ENCODE measurements at places on chromosomes 13 and 19.

DNA sequence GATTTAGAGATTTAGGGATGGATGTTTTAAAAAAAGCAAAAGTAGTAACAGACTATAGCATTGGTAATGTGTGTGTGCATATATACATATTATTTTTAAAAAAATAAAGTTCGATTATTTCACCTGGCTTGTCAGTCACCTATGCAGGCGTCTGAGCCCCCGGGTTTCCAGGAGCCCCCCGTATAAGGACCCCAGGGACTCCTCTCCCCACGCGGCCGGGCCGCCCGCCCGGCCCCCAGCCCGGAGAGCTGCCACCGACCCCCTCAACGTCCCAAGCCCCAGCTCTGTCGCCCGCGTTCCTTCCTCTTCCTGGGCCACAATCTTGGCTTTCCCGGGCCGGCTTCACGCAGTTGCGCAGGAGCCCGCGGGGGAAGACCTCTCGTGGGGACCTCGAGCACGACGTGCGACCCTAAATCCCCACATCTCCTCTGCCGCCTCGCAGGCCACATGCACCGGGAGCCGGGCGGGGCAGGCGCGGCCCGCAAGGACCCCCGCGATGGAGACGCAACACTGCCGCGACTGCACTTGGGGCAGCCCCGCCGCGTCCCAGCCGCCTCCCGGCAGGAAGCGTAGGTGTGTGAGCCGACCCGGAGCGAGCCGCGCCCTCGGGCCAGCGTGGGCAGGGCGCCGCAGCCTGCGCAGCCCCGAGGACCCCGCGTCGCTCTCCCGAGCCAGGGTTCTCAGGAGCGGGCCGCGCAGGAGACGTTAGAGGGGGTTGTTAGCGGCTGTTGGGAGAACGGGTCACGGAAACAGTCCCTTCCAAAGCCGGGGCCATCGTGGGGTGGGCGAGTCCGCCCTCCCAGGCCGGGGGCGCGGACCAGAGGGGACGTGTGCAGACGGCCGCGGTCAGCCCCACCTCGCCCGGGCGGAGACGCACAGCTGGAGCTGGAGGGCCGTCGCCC, 840 bp upstream of the CCNA1 start:
- DNase-seq = no peak

- DNase-seq = no peak
Measured at GRCh38 chr19:34274827-34275625, 20.7 kb downstream of the GARRE1 start.

GRCh38 chr13:88541994-88542393, 870.8 kb downstream of the SLITRK5 start:
- DNase-seq = no peak

- no peak for DNase-seq
Measured at GRCh38 chr19:35911790-35912189, 3.7 kb upstream of the TYROBP start.

GRCh38 chr13:44437356-44438233, 64.0 kb downstream of the SERP2 start:
- no peak for DNase-seq

- no peak for DNase-seq
Measured at GRCh38 chr13:97015661-97016350, 21.5 kb upstream of the OXGR1 start.

DNA sequence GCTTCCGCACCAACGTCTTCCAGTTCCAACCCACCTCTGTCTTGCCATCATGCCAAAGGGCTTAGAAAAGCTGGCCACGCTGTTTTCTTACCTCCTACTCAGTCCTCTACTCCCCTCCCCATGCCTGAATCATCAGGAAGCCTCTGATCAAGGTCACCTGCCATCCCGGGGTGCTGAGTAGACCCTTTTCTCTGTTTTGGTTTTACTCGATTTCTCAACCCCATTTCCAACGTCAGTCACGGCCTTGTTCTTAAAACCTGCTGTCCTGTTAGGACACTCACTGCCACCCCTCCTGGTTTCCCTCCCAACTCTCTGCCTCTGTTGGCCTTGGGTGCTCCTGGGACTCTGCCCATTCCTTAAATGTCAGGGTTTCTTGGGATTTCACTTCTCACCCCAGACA, 350.1 kb downstream of the FOXO1 start:
- DNase-seq = peak; percentile 30

DNA sequence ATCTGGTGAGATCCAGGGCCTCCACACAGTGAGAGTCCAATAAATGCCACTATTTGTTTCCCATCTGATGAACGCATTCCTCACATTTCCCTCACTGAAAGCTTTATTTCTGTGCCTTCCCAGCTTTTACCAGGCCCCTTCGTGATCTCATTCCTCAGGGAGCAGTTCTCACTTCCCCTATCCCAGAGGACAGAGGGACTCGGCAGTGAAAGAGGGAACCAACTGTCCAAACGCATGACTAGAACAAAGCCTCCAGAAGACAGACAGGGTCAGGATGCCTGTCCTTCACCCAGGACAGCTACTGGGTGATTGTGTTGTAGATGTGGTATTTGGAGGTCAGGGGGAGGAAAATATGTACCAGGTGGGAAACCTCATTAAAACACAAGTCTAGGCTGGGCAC, 2.0 kb upstream of the ZBTB45 start:
- DNase-seq = no peak

DNA sequence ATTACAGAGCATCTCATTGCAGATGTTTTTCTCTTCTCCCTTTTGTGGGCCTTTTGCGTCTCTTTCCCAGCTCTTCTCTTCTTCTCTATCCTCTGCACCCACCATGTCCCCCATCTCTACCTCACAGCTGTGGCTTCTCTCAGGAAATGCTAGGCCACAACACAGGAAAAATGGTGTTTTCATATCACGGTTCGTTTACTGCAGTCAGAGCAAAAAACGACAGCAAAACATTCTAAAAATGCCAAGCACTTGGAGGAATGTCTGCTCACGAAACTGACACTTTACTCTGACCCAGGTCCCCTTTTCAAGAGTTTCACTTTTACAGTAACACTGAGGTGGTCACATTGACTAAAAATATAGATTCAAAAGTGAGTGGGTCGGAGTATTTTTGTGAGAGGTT, 152.2 kb downstream of the DCT start:
- no peak for DNase-seq

GRCh38 chr13:52925775-52926285, 77.4 kb upstream of the PCDH8 start:
- DNase-seq = no peak

GRCh38 chr19:40274585-40275544, 10.3 kb downstream of the AKT2 start:
- DNase-seq = no peak

- DNase-seq = no peak
Measured at GRCh38 chr19:51800473-51801244, 5.7 kb downstream of the FPR3 start.

DNA sequence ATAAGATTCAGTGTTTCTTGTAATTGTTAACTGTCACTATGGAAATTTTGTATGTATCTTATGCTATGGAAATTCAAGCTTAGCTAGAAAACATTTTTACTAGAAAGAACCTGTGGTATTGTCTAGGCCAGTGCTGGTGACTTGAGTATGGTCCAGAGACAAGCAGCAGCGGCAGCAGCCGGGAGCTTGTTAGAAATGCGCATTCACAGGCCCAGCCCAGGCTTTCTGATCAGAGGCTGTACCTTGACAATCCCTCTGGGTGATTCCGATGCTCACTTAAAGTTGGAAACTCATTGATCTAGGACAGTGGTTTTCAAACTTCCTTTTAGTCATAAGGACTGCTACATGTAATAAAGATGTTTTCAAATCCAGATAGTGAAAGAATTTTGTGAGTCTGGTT, 287.4 kb downstream of the SHISA2 start:
- DNase-seq = no peak

DNA sequence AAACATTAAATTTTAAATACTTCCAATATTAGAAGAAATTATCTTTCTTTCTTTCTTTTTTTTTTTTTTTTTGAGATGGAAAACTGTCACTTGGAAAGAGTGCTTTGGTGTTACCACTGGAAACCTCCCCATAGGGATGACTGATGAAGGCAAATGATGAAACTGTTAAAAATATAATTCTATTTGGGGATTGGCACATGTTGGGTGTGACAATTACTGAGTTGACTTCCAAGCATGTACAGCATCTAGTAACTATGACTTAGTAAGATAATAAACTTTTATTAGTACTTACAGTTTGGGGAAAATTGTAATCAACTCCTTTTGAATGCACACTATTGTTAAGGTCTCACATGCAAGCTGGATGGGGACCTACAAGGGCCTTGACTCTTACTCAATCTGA, 592.5 kb downstream of the KCTD12 start:
- DNase-seq = no peak

DNA sequence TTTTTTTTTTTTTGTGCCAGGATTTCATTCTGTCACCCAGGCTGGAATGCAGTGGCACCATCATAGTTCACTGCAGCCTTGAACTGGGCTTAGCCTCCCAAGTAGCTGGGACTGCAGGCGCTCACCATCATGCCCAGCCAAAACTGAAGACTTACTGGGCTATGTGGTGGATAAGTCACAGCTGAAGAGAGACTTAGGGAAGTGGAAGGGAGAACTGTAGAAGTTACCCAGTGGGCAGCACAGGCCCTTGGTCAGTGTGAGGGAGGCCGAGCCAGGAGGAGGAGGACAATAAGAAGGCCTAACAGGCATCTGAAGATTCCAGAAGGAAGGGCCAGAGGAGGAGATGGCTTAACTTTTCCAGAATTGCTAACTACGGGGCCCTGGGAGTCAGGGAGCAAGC, 4.0 kb upstream of the PSPN start:
- no peak for DNase-seq

DNA sequence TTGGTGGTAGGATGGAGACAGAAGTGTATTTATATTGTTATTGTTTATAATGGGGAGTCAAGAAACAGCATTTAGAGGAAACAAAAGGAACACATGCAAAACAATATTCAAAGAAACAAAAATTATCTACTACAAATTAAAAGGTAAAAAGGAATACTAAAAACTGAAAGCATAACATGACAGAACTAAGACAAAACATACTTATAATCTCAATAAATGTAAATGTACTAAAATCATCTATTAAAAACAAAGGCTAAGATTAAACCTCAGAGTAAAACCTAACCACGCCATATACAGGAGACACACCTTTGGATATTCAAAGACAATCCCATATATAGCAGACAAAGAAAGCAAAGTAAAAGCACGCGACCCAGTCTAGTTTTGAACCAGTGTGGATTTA, 273.6 kb downstream of the ABCC4 start:
- DNase-seq = no peak

- no peak for DNase-seq
Measured at GRCh38 chr19:16611121-16611520, 16.9 kb downstream of the MED26 start.

DNA sequence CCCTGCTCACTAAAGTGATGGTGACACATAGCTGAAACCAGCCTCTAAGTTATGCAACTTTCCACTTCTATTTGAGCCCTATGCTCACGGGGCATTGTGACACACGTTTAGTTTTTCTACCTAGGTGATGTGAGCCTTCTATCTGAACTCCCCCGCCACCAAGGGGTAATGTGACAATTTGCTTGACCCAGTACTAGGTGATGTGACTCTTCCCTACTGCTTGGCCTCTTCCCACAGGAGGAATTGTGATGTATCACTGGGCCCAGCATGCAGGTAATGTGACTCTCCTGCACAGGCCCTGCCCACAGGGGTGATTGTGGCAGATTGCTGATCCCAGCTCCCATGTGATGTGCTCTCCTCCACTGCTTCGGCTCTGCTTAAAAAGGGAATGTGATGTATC, 42.7 kb upstream of the ZNF43 start:
- DNase-seq = no peak

DNA sequence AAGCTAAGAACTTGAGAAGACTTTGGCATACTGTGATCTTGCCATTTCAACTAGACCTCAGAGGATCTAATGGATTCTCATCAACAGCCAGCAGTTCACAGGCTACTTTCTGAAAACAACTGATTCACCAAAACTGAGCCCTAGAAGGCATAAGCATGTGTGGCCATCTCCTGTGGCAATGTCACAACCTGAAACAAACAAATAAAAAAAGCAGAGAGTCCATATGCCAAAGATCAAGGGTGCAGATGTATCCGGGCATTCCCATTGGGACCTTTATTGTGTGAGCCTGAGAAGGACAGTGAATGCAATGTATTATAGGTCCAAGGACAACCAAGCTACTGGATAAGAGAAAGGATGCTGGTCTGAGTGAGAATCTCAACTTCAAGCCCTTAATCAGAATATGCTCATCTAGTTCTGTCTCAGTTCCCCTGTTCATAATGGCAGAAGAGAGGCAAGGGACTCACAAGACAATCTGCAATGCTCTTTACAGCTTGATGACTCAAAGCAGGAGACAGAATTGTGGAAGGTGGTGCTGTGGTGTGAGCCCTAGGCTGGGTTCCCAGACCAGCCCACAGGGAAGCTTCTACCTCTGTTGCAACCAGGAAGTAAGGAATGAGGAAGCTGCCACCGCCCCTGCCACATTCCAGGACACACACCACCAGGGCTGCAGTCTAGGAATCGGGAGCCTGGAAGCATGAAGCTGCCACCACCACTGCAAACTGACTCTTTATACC, 133.7 kb downstream of the RAP2A start:
- DNase-seq = no peak

- DNase-seq = no peak
Measured at GRCh38 chr13:33644581-33645543, 173.1 kb upstream of the RFC3 start.

GRCh38 chr19:12647490-12648071, 19.0 kb downstream of the MAN2B1 start:
- no peak for DNase-seq

DNA sequence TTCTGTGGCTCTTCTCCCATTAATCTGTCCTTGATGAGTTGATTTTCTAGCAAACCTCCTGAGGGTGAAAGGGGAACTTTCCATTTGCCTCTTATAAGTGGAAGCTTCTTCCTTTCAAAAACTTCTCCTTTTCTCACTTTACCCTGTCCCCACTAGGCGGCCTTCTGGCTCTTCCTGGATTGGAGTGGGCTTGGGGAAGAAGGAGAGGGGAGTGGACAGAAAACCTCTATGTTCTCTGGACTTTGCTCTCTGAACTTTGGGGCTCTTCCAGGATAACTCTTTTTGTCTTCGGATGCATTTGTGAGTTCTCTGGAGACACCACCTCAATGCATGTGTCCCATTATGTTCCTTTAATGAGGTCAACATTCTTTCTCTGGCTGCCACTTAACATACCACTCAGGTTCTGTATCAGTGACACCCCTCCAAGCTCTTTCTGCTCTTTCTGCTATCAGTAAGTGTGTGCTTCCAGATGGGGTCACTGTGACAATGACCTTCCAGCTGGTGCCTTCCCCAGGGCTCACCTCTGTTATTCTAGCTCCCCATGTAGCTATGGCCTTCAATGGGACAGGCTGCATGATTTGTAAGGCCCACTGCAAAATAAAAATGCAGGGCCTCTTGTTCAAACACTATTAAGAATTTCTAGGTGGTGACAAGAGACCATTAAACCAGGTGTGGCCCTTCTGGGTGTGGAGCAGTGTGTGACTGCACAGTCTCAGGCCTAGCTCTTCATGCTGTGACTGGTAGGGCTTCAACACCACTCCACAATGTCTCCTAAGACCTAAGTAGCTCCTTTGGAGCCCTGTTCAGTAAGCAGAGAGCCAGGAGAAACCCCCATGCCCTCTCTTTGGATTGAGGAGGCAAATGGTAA, 389.2 kb downstream of the EFNB2 start:
- DNase-seq = no peak

Data from stimulated activated CD4-positive, alpha-beta T cell treated with anti-CD3 and anti-CD28 coated beads, Interleukin-2, amount 100 ng/mL, for 48 hours (primary cell).